ENCODE measurements at places on chromosomes 3 and 15.

DNA sequence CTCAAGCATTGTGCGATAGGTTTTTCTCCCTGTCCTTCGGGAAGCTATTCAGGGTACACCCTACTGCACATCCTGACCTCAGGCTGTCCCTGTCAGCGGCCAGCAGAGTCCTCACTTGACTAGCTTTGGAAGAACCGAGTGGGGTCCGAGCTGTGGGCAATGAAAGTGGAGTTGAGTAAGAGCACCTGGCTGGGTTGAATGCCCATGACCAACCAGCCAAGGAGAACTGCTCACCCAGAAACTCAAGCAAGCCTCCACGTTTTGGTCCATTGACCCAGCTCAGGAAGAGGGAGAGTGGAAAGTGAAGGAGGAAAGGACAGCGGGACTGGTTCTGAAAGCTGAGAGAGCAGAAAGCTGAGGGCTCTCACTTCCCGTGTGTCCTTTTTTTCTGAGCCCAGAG, 36.0 kb upstream of the HDGFL3 start:
- H3K36me3 ChIP-seq, result no peaks in the 10 kb centered on the region
- DNase-seq, result no peak
- H3K27me3 ChIP-seq, result no peaks in the 10 kb centered on the region
- no peak overlapping the region for H3K27ac ChIP-seq
- no peaks in the 10 kb centered on the region for H3K4me1 ChIP-seq

DNA sequence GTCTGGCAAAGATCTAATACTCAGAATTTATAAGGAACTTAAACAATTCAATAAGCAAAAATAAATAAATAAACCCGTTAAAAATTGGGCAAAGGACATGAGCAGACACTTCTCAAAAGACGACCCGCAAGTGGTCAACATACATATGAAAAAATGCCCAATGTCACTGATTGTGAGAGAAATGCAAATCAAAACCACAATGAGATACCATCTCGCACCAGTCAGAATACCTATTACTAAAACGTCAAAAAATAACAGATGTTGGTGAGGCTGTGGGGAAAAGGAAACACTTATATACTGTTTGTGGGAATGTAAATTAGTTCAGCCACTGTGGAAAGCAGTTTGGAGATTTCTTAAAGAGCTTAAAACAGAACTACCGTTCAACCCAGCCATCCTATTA, 188.0 kb upstream of the MRPL3 start:
- no peak for DNase-seq
- no peaks in the 10 kb centered on the region for H3K4me1 ChIP-seq
- no peak overlapping the region for H3K4me3 ChIP-seq
- no peaks in the 10 kb centered on the region for H3K36me3 ChIP-seq
- no peak overlapping the region for H3K27ac ChIP-seq
- no peaks in the 10 kb centered on the region for H3K27me3 ChIP-seq

DNA sequence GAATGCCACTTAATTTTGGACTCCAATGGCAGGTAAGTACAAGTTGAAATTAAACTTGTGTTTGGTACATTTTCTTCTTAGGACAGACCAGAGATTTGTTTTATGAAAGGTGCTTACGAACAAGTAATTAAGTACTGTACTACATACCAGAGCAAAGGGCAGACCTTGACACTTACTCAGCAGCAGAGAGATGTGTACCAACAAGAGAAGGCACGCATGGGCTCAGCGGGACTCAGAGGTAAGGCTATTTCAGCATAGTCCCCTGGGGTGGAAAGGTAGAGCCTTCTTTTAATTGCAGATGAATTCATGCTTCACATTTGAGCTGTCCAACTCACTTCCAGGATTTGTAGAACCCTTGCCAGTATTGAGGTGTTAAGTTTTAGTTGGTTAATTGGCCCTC, 51.4 kb downstream of the ASTE1 start:
- H3K27me3 ChIP-seq, result no peaks in the 10 kb centered on the region
- H3K36me3 ChIP-seq, result no peaks in the 10 kb centered on the region
- H3K4me1 ChIP-seq, result no peaks in the 10 kb centered on the region
- no peak overlapping the region for H3K4me3 ChIP-seq
- no peak overlapping the region for H3K27ac ChIP-seq

GRCh38 chr3:123720638-123721037, 135.8 kb upstream of the HACD2 start:
- no peaks in the 10 kb centered on the region for H3K27me3 ChIP-seq
- no peaks in the 10 kb centered on the region for H3K36me3 ChIP-seq
- H3K27ac ChIP-seq, result no peak overlapping the region
- DNase-seq, result no peak
- no peaks in the 10 kb centered on the region for H3K4me1 ChIP-seq

DNA sequence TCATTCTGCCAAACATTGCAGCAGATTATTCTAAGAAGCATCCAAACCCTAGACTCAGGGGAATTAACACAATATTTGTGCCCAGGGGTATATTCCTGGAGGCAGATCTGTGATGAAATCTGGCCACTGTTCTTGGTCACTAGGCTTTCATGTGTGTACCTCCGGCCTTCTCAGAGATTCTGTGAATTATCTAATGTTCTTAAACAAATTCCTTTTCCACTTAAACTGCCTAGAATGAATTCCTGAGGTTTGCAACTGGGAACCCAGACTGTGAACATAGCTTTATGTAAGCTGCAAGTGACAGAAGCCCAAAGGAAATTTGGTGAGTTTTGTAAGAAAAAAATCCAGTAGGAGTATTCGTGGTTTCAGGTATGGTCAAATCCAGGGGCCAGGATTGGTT, 20.7 kb upstream of the CTNNB1 start:
- no peaks in the 10 kb centered on the region for H3K4me1 ChIP-seq
- H3K27ac ChIP-seq, result no peak overlapping the region
- DNase-seq, result no peak
- H3K4me3 ChIP-seq, result no peak overlapping the region
- no peaks in the 10 kb centered on the region for H3K36me3 ChIP-seq
- H3K27me3 ChIP-seq, result no peaks in the 10 kb centered on the region

DNA sequence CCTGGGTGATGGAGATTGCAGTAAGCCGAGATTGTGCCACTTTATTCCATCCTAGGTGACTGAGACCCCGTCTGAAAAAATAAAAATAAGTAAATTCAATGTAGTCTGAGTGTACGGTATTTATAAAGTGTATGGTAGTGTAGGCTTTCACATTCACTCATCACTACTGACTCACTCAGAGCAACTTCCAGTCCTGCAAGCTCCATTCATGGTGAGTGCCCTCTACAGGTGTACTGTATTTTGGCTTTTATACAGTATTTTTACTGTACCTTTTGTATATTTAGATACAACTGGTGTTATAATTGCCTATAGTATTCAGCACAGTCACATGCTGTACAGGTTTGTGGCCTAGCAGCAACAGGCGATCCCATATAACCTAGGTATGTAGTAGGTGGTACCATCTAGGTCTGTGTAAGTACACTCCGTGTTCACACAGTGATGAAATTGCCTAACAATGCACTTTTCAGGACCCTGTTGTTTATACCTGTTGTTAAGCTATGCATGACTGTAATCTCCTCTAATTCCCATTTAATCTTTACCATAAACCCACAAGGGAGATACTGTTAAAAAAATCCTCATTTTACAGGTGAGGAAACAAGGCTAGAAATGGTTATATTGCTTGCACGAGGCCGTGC, 19.3 kb downstream of the CACNA1D start:
- H3K4me1 ChIP-seq, result no peaks in the 10 kb centered on the region
- no peaks in the 10 kb centered on the region for H3K36me3 ChIP-seq
- DNase-seq, result no peak
- H3K4me3 ChIP-seq, result no peak overlapping the region
- no peaks in the 10 kb centered on the region for H3K27me3 ChIP-seq

DNA sequence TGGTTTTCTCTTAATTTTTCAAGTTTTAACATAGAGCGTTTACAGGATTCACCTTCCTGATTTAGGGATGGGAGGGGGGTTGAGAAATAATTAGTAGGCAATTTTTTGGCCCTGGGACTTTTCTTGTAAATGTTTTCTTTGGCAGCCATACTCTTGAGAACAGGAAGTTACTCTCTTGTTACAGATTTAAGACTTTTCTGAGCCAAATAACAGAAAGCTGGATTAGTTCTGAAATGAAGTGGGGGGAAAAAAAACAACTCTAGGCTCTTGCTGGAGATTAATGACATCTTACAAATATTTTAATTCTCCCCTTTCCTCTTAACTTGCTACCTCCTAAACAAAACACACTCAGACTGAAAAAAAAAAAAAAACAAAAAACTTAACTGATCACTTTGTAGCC, 13.8 kb upstream of the POLR2M start:
- DNase-seq, result no peak
- no peak overlapping the region for H3K4me3 ChIP-seq
- no peaks in the 10 kb centered on the region for H3K27me3 ChIP-seq
- H3K36me3 ChIP-seq, result no peaks in the 10 kb centered on the region
- no peak overlapping the region for H3K27ac ChIP-seq

DNA sequence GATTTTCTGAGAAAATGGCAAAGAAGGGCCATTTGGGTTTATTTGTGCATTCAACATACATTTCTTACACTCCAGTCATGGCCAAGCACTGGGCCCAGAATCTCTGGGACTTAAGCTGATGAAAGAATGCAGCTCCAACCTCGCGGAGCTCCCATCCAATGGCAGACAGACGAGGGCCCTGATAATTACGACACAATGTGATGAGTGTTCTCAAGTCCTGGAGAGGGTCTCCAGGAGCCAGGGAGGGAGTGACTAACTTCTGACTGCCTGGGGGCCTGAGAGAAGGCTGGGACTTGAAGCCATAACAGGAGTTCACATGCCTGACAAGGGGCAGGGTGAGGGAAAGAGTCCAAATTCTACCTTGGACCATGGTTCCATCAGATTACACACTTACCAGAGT, 42.6 kb upstream of the BNC1 start:
- H3K4me1 ChIP-seq, result no peaks in the 10 kb centered on the region
- no peak overlapping the region for H3K27ac ChIP-seq
- H3K36me3 ChIP-seq, result no peaks in the 10 kb centered on the region
- DNase-seq, result no peak
